NCI-H2227 treated with DMSO at 0.1 percent for 48 hours (cell line): ENCODE measurements at places on chromosomes 3 and 15.

DNA sequence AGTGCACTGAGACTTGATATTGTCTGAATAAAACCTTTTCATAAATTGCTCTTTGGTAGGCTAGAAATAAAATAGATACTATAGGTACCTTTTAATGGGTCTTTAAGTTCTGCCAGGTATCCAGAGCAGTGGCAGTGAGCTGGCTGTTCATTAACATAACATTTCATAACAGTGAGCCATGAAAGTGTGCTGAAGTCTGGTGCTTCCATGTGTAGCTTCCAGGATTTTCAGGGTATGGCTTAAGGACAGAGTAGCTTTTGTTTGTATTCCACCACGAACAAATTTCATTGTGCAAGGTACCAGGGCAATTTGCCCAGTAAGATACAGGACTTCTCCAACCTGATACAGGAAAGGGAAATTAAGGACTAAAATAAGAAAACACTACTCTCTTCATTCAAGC is 124.7 kb upstream of the NANOGP8 start:
- no peak for DNase-seq

GRCh38 chr15:40130799-40131502 is 22.3 kb upstream of the BMF start:
- no peak for DNase-seq

DNA sequence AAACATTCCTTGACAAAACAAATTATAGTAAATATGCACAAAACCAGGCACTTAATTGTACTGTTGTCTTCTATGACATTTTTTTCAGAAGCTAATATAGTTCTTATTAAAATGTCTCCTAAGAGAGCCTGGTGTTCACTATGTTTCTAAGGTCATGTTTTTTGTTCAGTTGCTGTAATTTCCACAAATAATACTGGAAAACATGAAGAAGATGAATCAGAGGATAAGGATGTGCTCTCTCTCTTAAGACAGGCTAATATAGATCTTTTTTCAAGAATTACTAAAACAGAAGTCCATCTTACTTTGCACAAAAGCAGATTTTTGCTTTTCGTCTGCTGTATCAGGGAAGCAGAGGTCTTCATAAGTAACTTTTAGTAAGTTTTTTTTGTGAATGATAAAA is 823.0 kb upstream of the NECTIN3 start:
- DNase-seq, result no peak

DNA sequence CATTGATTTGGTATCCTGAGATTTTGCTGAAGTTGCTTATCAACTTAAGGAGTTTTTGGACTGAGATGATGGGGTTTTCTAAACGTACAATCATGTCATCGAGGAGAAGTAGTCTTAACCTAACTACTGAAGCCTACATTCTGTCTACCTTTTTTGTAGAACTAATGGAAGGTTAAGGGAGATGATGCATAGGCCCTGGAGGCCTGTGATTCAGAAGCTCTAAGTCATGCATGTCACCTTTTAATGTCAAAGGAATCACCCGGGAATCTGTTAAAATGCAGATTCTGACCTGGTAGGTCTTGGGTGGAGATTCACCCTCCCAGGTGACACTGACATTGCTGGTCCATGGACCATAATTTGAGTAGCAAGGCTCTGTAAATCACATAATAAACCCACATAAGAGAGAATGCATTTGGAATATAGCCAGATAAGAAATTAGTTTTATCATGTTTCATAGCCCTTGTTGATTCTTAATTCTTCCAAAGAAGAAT is 64.9 kb downstream of the GHSR start:
- no peak for DNase-seq

DNA sequence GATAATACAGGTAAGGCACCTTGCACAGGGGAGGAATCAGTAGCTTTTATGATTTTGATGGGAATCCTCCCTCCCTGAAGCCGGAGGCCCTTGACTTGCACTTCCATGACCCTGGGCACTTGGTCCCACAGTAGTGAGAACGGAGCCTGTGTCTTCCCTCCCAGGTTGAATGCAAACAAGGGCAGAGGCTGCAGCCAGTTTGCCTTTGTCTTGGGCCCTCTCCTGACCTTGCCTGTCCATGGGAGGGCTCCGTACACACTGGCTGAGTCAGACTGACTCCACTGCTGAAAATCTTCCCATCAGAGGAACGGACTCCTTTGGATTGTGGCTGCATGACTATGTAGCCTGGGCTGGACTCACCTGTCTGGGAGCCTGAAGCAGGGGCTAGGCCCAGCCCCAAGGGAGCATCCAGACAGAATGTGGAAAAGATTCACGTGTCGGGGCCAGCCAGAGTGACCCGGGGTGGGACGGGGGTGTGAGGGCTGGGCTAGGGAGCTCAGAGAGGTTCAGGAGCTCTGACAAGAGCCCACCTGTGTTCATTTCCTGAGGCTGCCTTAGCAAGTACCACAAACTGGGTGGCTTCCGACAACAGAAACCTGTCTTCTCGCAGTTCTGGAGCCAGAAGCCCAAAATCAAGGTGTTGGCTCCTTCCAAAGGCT is 9.5 kb downstream of the TBC1D21 start:
- no peak for DNase-seq

- no peak for DNase-seq
Observed at GRCh38 chr15:64017591-64018163, 28.6 kb downstream of the DAPK2 start.

DNA sequence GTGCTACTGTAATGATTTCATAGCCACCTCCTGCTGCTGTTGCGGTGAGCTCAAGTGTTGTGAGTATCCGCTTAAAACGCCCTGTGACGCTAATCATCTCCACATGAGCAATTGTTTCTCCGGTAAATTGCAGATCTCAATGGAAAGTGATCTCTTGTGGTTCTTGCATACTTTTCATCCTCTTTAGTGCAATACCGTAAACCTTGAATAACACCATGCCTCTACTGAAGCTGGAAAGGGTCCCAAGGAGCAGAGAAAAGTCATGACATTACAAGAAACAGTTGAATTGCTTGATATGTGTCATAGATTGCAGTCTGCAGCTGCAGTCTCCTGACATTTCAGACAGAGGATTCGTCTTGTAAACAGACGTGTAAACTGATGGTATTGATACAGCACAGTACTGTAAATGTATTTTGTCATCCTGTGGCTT is 6.0 kb upstream of the CEMIP start:
- DNase-seq, result peak; percentile 29

DNA sequence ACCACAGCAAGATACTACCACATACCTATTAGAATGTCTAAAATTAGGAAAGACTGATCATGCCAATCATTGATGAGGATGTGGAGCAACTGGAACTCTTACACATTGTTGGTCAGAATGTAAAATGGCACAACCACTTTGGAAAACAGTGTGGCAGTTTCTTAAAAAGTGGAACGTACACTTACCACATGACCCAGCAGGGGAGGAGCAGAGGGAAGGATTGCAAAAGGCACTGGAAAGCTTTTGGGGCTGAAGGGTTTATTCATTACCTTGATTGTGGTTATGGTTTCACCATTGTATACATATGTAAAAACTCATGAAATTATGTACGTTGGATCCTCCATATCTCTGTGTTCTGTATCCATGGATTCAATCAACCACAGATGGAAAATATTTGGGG is 3.3 kb upstream of the EHD4 start:
- DNase-seq, result no peak

DNA sequence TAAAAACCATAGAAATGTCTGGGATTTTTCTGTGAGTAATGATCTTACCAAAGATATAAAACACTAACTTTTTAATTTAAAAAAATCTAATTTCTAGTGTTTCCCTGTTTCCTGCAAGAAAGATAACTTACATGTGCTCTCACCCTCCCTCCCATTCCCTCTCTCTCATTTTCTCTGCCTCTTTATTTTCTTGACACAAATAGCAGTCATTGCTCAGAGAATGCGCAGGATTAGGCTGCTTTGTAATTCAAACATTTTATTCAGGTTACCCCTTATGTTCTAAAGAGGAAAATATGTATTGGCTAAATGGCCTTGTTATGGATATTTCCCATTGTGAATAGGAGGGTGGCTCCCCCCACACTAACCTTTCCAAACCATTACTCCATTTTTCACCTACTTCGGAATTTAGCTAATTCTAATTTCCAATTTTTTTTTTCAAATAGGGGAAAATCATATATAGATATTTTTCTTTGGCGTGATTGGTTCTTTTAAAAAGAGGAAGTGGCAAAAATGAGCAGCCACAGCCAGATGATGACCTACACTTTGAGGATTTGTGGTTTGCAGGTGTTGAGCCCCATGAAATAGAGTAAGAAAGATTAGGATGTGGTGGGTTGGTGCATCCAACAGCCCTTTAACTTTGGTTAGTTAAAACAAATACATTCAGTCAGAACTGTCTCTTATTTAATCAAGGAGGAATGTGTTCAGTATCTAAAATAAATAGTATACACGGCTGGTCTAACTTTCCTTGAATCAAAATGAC is 554.4 kb downstream of the IGSF11 start:
- no peak for DNase-seq

- DNase-seq, result no peak
Observed at GRCh38 chr3:184776916-184777315, 35.0 kb upstream of the VPS8 start.

- no peak for DNase-seq
Observed at GRCh38 chr3:40079203-40079846, 230.2 kb upstream of the EIF1B start.

GRCh38 chr3:32384938-32385337 is 6.7 kb upstream of the CMTM7 start:
- DNase-seq, result no peak

DNA sequence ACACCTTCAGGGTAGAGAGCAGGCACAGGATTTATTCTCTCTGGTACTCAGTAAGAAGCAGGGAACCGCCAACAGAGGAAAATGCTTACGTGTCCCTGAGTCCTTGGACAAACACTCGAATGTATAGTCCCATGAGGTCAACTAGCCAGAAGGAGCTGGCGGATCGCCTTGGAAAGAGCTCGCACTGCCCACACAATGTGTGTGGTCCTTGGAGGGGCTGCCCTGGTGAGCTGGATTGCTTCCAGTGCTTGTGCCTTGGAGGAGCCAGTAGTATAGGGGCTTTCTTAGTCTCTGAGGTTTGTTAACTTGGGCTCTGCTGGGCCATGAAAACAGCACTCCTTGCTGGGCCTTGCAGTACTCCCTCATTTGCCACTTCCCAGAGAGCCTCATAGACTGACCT is 40.7 kb upstream of the VILL start:
- DNase-seq, result no peak

GRCh38 chr3:128256131-128256530 is 102.8 kb downstream of the EEFSEC start:
- DNase-seq, result no peak

GRCh38 chr3:13543253-13543652 is 5.7 kb upstream of the FBLN2 start:
- DNase-seq, result no peak

- DNase-seq, result no peak
Observed at GRCh38 chr3:78856164-78856563, 911.6 kb downstream of the ROBO1 start.

DNA sequence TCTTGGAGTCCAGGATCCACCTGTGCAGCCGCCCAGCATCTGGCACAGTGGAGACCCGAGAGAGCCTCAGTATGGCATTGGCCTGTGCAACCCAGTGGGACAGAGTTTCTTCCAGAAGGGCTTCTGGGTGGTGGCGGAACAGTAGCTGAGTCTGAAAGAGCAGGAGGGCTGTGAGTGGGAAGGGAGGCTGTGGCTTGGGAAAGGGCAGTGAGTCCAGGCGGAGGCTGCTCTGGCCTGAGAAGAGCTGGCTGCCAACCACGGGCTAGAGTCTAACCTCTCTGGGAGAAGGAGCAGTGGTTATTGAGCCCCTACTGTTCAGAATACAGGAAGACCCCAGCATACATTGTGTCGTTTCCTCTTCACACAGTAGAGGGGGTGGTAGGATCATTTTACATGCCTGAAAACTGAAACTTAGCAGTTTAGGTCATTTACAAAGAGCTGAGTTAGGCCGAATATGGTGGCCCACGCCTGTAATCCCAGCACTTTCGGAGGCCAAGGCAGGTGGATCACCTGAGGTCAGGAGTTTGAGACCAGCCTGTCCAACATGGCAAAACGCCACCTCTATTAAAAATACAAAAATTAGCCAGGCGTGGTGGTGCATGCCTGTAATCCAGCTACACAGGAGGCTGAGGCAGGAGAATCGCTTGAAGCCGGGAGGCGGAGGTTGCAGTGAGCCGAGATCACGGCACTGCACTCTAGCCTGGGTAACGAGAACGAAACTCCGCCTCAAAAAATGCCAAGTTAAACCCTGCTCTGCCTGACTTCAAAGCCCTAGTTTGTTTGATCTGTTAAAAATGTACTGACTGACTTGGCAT is 3.2 kb downstream of the AEN start:
- DNase-seq, result peak; percentile 7

DNA sequence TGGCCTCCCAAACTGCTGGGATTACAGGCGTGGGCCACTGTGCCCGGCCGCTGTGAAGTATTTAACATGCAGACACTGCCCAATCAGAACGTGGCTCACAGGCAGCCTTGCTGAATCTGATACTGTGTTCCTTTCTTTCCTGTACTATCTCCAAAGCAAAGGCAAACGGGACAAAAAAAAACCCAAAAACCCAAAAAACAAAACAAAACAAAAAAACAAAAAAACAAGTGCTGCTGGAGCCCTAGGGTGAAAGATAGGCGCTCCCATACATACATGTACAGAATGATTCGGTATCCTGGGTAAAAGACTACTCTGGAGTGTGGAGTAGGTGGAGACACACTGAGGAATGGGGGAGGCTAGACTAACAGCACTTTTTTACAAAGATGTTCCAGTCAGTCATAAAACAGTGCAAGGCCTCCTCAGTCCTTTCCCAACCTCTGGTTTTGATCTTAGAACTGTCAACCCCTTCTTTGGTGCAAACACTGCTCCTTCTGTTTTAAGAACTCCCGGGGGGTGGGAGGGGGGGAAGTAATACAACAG is 7.7 kb upstream of the MAP1A start:
- DNase-seq, result no peak

- DNase-seq, result no peak
Observed at GRCh38 chr15:96200357-96200967, 130.0 kb upstream of the NR2F2 start.

- no peak for DNase-seq
Observed at GRCh38 chr3:55879901-55880331, 392.8 kb upstream of the WNT5A start.

DNA sequence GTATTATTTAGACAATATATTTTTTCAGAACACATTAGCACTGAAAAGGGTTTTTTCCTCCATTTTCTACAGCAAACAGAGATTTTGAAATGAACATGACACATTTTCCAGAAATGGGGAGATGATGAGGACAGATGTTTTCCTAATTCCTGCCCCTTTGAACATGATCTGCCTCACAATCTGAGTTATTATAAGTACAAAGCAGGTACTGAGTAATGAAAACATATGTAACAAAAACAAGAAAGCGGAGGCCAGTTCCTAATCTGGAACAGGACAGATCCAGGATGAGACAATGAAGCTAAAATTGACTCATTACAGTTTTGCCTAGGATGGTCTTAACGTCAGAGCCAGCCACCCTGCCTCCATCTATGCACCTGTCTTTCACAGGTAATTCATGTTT is 642.8 kb upstream of the NR2F2 start:
- no peak for DNase-seq

DNA sequence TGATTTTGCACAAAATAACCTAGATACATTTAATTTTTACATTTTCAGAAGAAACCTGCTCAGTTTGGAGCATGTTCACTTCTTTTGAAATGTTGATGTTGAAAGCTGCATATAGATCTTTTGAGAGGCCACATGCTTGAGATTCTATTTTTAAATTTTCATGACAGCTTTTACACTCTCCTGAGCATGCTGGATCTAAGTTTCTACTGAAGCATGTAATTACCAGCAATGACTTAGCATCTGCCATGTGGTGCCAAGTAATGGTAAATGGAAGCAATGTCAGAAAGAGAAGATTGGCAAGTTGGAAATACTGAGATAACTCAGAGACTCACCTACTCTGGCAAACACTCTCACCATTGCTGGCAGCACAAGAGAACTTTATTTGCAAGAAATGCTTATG is 310.6 kb downstream of the NSUN3 start:
- no peak for DNase-seq
